ENCODE measurements at places on chromosomes 4 and X. TPM values are rescaled to one million over a fixed set of nuclear protein-coding genes. Genes with fewer than 3 reads are reported as not detected.

The EDNRA gene
- total RNA-seq: 72.7 TPM

The GRIA3 gene
- 0.74 TPM for total RNA-seq

The BMX gene
- total RNA-seq: 20.1 TPM

The FRAS1 gene
- 12.9 TPM for total RNA-seq

The ETDB gene
- not detected for total RNA-seq

The NLRP2B gene
- total RNA-seq: not detected

The LRIT3 gene
- 0.12 TPM for total RNA-seq

The GAGE12E gene
- not detected for total RNA-seq

The SMIM31 gene
- not detected for total RNA-seq

The DGAT2L6 gene
- not detected for total RNA-seq

The SOX3 gene
- not detected for total RNA-seq

The NWD2 gene
- total RNA-seq: 0.08 TPM

DNA sequence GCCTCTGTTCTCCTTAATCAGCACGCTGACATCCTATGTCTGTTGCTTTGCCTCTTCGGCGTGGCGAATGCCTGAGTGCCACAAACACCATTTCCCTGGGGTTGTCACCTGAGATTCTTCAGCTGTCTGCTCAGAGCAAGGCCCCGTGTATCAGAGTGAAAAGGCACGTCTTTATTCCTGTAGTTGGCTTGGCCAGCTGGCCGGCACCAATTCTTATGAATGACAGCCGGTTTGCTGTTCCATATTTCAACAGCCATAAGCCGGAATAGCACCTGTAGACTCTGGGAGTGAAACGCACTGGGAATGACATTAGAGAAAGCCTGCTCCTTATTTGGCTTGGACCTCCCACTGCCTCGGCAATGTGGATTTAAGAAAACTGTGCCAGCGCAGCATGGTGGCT lies 89.3 kb downstream of the MGST2 start:
- H3K4me3 ChIP-seq: no peak overlapping the region
- H3K4me1 ChIP-seq: peaks cover 7% of the 10 kb centered on the region
- no peaks in the 10 kb centered on the region for H3K36me3 ChIP-seq
- no peaks in the 10 kb centered on the region for H3K27me3 ChIP-seq
- no peak for DNase-seq

DNA sequence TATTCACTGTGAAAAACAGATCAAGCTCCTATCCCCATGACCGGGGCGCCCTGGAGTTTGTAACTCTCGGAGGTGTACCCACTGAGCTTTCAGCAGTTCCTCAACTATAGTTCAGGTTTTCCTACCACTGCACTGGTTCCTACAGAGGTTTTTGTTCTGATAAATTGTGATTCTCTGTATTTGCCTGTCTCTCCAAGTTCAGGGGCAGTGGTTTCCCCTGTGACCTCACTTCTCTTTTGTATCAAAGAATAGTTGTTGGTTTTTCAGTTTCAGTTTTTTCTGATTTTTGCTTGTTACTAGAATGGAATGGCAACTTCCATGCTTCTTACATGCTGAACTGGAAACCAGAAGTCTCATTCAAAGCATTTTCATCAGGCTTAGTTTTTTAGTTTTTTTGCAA lies 56.8 kb upstream of the PLS3 start:
- H3K27ac ChIP-seq: no peak overlapping the region

DNA sequence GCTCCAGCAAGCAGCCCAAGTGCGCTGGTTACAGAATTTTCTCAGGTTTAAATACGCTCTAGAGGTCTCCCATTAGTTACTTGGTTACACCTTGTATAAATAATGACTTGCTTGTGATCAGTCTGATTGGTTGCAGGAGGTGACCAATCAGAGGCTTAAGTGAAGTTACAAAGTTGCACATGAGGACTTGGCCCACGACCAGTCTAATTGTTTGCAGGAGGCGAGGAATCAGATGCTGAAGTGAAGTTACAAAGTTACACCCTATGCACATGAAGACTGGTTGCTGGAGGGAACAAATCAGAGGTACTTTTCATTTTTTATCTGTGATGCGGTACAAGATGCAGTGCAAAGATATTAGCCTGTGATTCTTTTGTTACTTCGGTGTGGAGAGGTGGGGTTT lies 80.7 kb downstream of the UBE2NL start:
- H3K27ac ChIP-seq: no peak overlapping the region
- DNase-seq: no peak
- H3K4me1 ChIP-seq: no peaks in the 10 kb centered on the region
- H3K36me3 ChIP-seq: no peaks in the 10 kb centered on the region

DNA sequence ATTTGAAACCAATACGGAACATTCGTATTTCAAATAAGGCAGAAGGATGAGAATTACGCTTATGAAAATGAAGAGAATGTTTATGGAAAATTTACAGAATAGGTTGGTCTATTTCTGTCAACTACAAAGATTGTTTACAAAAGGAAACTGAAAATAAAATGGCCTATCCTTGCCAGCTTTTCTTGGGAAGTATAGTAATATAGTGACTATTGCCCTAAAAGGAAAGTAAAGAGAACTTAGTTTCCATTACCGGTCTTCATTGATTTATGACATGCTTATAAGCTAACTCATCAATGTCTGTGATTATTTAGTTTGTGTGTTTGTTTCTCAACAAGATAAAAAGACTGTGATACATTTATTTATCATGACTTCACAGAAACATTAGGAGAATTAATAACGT lies 2.9 kb upstream of the SPRY1 start:
- DNase-seq: no peak
- H3K27me3 ChIP-seq: no peaks in the 10 kb centered on the region

DNA sequence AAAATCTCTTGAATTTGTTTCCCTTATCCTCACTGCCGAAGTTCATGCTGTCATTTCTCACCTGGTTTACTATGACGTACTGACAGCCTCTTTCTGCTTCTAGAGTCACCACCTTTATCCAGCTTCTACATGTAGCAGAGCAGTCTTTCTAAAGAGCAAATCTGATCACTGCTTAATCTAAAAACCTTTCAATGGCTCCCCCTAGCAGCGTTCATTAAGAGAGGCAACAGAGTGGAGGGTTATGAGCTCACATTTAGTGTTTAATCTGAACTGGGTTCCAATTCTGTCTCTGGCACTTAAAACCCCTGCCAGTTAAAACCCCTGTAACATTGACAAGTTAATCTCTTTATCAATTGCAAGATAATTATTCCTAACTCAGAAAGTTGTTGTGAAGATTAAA lies 4.4 kb downstream of the RBPJ start:
- no peak overlapping the region for H3K4me3 ChIP-seq
- no peaks in the 10 kb centered on the region for H3K36me3 ChIP-seq

GRCh38 chr4:23058165-23058776 lies 365.5 kb downstream of the GBA3 start:
- no peak for DNase-seq
- no peak overlapping the region for H3K4me3 ChIP-seq
- no peaks in the 10 kb centered on the region for H3K27me3 ChIP-seq
- no peak overlapping the region for H3K27ac ChIP-seq
- H3K36me3 ChIP-seq: no peaks in the 10 kb centered on the region
- H3K4me1 ChIP-seq: no peaks in the 10 kb centered on the region

DNA sequence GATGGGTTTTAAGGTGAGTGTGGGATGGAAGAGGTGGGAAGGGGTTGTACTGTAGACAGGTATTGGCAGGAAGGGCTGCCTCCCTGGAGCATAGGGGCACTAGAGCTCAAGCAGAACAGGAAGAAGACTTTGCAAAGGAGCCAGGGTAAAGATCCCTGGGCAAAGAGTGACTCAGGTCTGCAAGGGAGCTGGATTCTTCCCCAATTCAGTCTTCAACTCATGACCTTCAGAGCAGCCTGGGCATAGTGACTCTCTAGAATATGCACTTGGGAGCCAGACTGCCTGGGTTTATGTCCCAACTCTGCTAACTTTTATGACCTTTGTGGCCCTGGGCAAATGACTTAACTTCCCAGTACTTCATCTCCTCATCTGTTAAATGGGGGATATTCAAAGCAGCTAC lies 4.0 kb downstream of the LONRF3 start:
- no peaks in the 10 kb centered on the region for H3K27me3 ChIP-seq
- H3K4me1 ChIP-seq: no peaks in the 10 kb centered on the region
- H3K4me3 ChIP-seq: no peak overlapping the region
- no peak overlapping the region for H3K27ac ChIP-seq
- no peak for DNase-seq
- no peaks in the 10 kb centered on the region for H3K36me3 ChIP-seq

DNA sequence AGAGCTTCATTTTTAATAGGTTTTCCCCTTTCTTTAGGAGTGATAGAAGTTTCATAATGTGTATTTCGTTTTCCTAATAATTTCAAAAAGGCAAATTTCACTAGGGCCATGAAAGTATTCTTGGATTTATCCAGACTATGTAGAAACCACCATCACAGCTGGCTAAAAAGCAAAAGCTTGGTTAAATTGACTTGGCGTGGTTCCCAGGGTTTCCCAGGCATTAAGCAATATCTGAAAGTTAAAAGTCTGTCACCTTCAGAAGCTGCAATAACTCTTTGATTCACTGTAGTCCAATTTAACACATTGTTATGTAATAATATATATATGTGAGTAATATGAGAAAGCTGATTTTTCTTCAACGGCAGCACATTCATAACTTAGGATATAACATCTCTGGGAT lies 38.3 kb downstream of the NDNF start:
- H3K27me3 ChIP-seq: no peaks in the 10 kb centered on the region
- no peak for DNase-seq
- H3K36me3 ChIP-seq: no peaks in the 10 kb centered on the region
- H3K27ac ChIP-seq: no peak overlapping the region
- no peak overlapping the region for H3K4me3 ChIP-seq
- H3K4me1 ChIP-seq: no peaks in the 10 kb centered on the region

DNA sequence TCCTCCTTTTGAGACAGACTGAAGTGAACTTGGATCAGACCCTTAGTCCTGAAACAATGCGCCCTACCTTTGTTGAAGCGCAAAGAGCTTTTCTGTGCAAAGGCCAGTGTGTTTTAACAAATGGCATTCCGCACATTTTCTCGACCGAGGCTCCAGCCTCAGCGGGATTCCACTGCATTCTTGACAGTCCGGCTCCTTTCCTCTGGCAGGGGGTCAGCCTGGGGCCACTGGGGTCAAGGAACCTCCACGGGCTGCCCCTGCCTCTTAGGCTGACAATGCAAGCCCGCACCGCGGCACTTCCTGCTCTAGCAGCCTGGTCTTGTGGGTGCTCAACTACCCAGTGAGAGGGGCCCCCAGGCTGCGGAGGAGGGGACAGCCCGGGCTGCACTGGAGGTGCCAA lies 47.2 kb upstream of the TFDP3 start:
- no peaks in the 10 kb centered on the region for H3K36me3 ChIP-seq
- no peaks in the 10 kb centered on the region for H3K4me1 ChIP-seq
- no peak overlapping the region for H3K4me3 ChIP-seq
- H3K27ac ChIP-seq: no peak overlapping the region
- no peaks in the 10 kb centered on the region for H3K27me3 ChIP-seq
- DNase-seq: no peak

GRCh38 chr4:6695660-6696610 lies 2.3 kb downstream of the S100P start:
- H3K4me3 ChIP-seq: no peak overlapping the region
- H3K36me3 ChIP-seq: peaks cover 7% of the 10 kb centered on the region
- DNase-seq: no peak
- peak overlapping the region; percentile 62 for H3K27ac ChIP-seq
- H3K4me1 ChIP-seq: no peaks in the 10 kb centered on the region

- H3K27ac ChIP-seq: no peak overlapping the region
- H3K4me1 ChIP-seq: no peaks in the 10 kb centered on the region
- no peaks in the 10 kb centered on the region for H3K27me3 ChIP-seq
- no peak overlapping the region for H3K4me3 ChIP-seq
- DNase-seq: no peak
Measured at GRCh38 chrX:19639056-19639455, 123.7 kb upstream of the MAP3K15 start.

- no peak for DNase-seq
- peaks cover 33% of the 10 kb centered on the region for H3K36me3 ChIP-seq
- peaks cover 39% of the 10 kb centered on the region for H3K4me1 ChIP-seq
- H3K27ac ChIP-seq: no peak overlapping the region
- no peaks in the 10 kb centered on the region for H3K27me3 ChIP-seq
Measured at GRCh38 chr4:7777017-7777710, 162.5 kb downstream of the AFAP1 start.

DNA sequence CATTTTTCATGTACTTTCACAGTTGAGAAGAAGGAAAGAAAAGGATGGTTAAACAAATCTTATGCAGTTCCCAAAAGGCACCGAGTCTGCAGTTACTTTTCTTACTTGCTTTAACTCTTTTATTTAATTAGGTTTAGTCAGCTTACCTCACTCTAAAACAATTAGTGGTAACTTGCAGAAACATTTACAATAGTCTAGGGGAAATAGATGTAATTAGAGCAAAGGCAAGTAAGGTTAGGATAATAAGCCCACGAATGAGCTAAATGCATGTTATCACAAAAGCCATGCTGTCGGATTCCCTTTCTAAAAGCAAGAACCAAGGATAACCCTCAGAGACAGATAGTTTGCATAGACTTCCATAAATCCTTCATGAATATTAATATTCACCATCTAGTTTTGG lies 82.0 kb upstream of the VCX2 start:
- no peak overlapping the region for H3K4me3 ChIP-seq
- H3K4me1 ChIP-seq: no peaks in the 10 kb centered on the region
- H3K36me3 ChIP-seq: no peaks in the 10 kb centered on the region
- H3K27me3 ChIP-seq: no peaks in the 10 kb centered on the region

GRCh38 chr4:6152869-6153705 lies 47.3 kb downstream of the JAKMIP1 start:
- DNase-seq: no peak
- no peak overlapping the region for H3K27ac ChIP-seq
- H3K4me1 ChIP-seq: no peaks in the 10 kb centered on the region
- H3K27me3 ChIP-seq: no peaks in the 10 kb centered on the region
- H3K4me3 ChIP-seq: no peak overlapping the region
- no peaks in the 10 kb centered on the region for H3K36me3 ChIP-seq

DNA sequence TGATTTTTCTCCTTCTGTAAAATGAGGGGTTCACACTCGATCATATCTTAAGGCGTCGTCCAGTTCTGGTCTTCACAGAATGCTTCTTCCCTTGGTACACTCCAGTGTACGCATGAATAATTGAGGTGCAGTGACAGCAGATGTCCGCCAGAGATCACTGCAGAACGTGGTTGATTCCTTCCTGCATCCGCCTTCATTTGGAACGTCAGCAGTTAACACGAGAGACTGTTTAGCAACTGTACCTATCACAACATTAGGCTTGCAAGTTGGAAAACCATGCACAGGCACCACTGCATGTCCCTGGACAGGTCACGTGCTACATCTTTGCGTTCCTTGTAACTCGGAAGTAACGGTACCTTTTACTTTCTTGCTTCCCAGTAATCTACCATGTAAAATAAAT lies 66.0 kb upstream of the GEMIN8 start:
- peaks cover 2% of the 10 kb centered on the region for H3K27me3 ChIP-seq
- H3K4me1 ChIP-seq: no peaks in the 10 kb centered on the region
- no peak overlapping the region for H3K4me3 ChIP-seq
- no peak for DNase-seq

Data from right atrium auricular region (tissue), 2 donors.